Dermis blood vessel endothelial cell (primary cell): ENCODE measurements at places on chromosomes 12 and 14. TPM values are rescaled to one million over a fixed set of nuclear protein-coding genes. Genes with fewer than 3 reads are reported as not detected.

GRCh38 chr14:65922142-65922541, 509.6 kb downstream of the FUT8 start:
- no peak for DNase-seq

The B3GNT4 gene
- total RNA-seq, result 0.17 TPM in 1 of 2 replicates, not detected in the other

- DNase-seq, result no peak
Observed at GRCh38 chr14:103908580-103908979, 19.7 kb upstream of the TDRD9 start.

DNA sequence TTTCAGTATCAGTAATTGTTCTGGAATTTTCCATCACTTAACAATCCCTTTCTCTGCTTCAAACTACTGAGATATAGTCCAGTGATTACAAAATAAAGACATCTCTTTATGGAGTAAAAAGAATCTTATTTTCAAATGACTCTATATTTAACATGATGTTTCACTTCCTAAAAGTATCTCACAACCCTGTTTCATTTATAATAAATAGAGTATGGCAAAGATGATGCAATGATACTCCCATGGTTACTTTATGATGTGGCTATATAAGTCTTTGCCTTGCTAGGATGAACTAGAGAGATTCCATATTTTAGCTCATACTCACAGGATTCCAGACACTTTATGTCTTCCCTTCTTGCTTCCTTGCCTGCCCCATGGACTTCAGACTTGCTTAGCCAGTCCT, 953.5 kb upstream of the MDGA2 start:
- DNase-seq, result no peak

- DNase-seq, result no peak
Observed at GRCh38 chr12:53939141-53940108, 794 bp downstream of the HOXC13 start.

DNA sequence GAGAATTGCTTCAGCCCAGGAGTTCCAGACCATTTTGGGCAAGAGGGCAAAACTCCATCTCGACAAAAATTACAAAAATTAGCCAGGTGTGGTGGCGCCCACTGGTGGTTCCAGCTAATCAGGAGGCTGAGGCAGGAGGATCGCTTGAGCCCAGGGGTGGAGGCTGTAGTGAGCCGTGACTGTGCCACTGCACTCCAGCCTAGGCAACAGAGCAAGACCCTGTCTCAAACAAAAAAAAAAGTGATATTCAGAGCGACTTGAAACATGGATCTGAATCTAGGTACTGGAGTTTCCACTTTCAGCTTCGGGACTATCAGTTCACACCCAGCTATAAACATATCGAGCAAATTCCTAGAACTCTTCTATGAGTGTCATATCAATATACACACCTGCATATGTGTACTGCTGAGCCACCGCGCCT, 16.3 kb upstream of the RNF34 start:
- DNase-seq, result no peak

DNA sequence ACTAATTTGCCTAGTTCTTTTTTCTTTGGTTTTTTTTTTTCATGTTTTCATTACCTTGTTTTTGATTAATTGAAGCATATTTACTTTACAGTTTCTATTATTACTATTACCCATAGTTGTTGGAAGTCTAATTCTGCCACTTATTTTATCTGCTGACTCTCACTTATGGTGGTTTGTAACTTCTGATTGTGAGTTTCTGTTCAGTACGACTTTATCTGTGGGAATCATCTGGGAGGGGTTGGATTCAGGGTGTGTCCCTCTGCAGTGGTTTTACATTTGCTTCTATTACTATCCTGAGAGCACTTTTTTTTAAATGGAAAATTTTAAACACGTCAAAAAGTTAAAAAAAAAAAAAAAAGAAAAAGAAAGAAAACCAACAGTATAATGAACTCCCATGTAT, 26.4 kb upstream of the SOS2 start:
- no peak for DNase-seq

GRCh38 chr12:65204886-65205525, 35.6 kb downstream of the LEMD3 start:
- peak; percentile 18 for DNase-seq

- DNase-seq, result no peak
Observed at GRCh38 chr12:27133022-27133590, 50.7 kb upstream of the C12orf71 start.

DNA sequence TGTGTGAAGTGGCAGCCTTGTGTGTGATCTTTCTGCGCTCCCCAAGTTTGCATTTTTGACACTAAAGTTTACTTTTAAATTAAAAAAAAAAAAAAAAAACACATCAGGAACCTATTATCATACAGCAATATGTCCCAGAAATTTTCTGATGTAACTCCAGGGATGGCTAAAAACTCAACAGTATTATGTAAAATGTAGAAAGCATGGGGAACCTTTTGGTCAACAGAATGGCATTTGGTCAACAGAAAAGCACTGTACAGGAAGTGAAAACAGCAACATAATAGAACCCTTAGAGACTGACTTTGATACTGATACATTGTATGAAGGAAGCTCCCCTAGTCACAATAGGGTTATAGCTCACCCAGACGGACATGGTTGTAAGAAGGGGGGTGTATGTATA, 224.3 kb downstream of the ITPR2 start:
- DNase-seq, result no peak

- DNase-seq, result no peak
Observed at GRCh38 chr14:92903359-92903758, 19.6 kb upstream of the CHGA start.

The NXPH4 gene
- 0.51 TPM in 1 of 2 replicates, not detected in the other for total RNA-seq

GRCh38 chr14:31060253-31060875, 34.2 kb upstream of the STRN3 start:
- DNase-seq, result no peak

DNA sequence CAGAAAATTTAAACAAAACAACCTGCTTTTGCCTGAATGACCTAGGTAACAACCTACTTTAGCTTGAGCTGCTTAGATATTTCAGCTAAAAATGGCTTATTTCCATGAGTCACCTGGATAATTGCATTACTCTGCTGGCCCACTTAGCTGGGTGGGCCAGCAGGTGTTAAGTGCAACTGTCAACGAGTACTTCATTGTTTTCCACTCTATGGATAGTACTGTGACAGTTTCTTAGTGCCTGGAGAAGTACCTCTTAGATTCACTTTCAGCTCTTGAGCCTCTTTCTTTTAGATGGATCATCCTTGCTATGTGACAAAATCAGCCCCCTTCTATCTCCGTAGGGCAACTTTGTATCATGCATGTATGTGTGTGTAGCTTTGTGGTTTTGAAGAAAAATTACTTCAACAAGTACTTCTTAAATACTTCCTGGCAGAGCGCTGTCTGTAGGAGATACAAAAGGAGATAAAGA, 368.2 kb upstream of the ATP2B1 start:
- DNase-seq, result no peak

GRCh38 chr12:103884316-103884715, 43.3 kb upstream of the NT5DC3 start:
- DNase-seq, result peak; percentile 72

The ARG2 gene
- 39.5 and 61.5 TPM in 2 replicates for total RNA-seq

- DNase-seq, result no peak
Observed at GRCh38 chr12:968545-968944, 19.1 kb upstream of the RAD52 start.

GRCh38 chr12:117063162-117063911, 35.9 kb downstream of the TESC start:
- no peak for DNase-seq

- no peak for DNase-seq
Observed at GRCh38 chr12:26683443-26683842, 149.6 kb downstream of the ITPR2 start.

GRCh38 chr12:29589851-29590250, 92.4 kb upstream of the OVCH1 start:
- DNase-seq, result no peak

DNA sequence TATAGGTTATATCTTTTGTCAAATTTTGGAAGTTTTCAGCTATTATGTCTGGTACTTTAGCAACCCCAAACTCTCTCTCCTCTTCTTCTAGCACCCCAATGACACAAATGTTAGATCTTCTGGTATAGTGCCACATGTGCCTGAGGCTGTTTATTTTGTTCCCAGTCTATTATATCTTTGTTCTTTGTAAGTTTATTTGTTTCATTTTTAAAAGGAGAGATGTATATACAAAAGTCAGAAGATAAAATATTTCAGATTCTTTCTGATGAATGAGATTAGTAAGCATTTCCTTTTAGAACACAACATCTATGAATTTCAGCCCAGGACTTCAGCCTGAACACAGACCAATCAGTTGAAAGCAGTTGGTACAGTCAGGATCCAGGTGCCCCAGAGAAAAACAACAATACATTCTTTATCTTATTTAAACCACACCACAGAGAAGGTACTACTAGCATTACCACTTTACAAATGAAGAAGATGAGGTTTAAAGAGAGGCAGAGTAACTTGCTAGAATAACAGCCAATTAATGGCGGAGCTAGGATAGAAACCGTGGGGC, 114.1 kb upstream of the BTG1 start:
- peak; percentile 16 for DNase-seq

The IGF1 gene
- total RNA-seq, result 0.34 and 1.0 TPM in 2 replicates

GRCh38 chr12:125283521-125283920, 218.3 kb downstream of the AACS start:
- no peak for DNase-seq
